Gastrocnemius medialis (tissue), 4 donors: ENCODE measurements at places on chromosomes 5 and 9. TPM values are rescaled to one million over a fixed set of nuclear protein-coding genes. Genes with fewer than 3 reads are reported as not detected.

The ABITRAM gene
- total RNA-seq = 8.2 TPM

The MAMDC4 gene
- total RNA-seq = 2.3 TPM

The CDC25C gene
- total RNA-seq = not detected

The PPP1R2B gene
- total RNA-seq = 0.15 TPM

The GFI1B gene
- total RNA-seq = not detected

- peak; percentile 45 for DNase-seq
Observed at GRCh38 chr9:130701059-130702022, 7.8 kb downstream of the EXOSC2 start.

DNA sequence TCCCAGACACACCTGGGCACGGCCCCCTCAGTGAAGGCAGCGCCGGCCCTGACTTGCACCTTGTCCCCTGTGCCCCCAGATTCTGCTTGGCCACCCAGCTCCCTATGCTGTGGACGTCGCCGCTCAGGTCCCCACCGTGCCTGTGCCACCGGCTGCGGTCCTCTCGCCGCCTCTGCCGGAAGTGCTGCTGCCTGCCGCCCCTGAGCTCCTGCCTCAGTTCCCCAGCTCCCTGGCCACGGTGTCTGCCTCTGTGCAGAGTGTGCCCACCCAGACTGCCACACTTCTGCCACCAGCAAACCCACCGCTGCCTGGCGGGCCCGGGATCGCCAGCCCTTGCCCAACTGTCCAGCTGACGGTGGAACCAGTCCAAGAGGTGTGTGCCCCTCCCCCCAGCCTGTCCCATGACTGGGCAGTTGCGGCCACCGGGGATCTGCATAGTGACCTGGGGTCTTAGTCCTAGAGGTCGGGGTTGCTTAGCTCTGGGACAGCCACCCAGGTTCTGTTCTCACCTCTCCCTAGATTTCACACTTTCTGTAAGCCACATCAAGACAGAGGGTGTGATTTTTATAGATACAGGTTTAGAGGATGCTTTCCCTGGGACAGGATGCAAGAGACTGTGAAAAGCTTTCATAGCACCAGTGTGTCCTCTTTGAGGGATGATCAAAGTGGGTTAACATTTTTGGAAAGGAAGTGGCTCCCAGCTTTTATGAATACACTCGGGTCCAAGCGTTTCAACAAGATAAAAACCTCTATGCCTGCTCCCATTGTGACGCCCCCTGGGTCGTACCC, 78.0 kb downstream of the WNK2 start:
- no peak for DNase-seq

- no peak for DNase-seq
Observed at GRCh38 chr5:82956600-82956999, 120.6 kb downstream of the TMEM167A start.

DNA sequence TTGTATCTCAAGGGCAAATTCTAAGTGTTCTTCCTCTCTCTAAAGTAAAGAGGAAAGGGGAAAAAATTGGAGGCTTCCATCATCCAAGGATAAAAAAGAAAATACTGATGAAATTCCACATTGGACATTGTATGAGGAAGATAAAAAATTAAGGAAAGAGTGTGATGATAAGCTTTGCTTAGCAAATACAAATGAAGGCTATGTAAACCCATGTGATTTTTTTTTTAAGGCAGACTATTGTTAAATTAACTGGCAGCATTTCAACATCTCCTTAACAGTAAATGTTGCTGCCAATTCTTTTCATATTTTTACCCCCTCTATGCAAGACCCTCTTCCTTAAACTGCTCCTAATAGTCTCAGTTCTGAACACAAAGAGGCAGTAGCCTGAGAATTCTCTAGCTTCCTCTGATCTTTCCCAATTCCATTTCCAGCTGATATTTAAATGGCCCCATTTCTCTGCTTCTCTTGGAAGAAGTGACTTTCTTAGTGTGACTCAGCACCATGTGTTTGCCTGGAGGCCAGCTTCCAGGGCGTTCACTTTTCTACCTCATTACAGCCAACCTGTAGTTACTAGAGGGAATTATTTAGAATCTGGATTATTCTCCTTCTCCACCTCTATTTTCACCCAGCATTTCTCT, 159.7 kb downstream of the TLE1 start:
- no peak for DNase-seq

- DNase-seq = no peak
Observed at GRCh38 chr5:41629897-41630296, 119.5 kb upstream of the PLCXD3 start.

GRCh38 chr5:1732238-1732941, 67.2 kb downstream of the MRPL36 start:
- DNase-seq = no peak

DNA sequence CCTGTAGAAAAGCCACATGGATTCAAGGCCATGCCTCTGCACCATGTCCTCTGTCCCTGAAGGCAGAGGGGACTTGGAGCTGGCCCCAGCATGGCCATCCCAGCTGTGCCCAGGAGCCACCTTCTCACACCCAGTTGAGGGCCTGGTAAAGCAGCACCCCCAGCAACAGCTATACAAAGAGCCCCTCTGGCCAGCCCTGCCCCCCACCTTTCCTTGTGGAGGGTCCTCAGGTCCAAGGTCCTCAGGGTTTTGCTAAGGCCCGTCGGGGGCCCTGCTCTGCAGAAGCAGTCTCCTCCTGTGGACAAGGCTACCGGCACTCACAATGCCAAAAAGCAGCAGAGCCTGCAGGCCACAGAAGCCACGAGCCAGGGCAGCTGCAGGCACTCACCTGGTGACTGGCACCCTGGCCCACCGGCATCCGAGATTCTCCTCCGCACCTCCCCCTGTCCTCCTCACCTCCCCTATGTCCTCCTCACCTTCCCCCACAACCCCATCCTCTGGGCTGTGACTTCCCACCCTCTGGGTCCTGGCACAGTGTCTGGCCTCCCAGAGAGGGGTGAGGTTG, 39.9 kb upstream of the LPCAT1 start:
- DNase-seq = no peak

GRCh38 chr9:70533492-70533891, 119.0 kb upstream of the KLF9 start:
- DNase-seq = no peak

DNA sequence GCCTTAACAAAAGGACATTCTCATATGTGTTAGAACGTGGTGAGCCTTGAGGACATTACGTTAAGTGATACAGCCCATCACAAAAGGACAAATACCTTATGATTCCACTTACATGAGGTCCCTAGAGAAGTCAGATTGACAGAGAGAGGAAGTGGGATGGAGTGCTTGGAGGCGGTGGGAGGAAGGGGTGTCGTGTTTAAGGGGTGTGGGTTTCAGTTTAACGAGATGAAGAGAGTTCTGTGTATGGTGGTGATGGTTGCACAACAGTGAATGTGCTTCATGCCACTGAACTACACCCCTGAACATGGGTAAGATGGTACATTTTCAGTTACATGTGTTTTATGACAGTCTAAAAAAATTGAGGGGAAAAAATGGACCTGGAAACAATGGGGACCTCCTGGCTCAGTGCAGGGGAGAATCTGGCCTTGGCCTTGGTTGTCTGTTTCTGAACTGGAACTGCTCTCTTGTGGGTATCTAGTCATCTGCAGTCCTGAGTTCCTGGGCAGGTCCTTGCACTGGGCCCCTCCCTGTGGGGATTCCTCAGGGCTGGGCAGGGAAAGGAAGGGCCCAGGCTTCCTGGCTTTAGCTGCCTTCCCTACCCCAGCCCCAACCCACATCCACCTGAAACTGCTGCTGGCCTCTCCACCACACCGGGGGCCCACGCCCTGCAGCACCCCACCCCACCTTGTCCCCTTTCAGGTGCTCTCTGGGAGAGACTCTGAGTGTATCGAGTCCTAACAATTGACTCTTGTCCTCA, 17.8 kb downstream of the LRRC8A start:
- DNase-seq = no peak

DNA sequence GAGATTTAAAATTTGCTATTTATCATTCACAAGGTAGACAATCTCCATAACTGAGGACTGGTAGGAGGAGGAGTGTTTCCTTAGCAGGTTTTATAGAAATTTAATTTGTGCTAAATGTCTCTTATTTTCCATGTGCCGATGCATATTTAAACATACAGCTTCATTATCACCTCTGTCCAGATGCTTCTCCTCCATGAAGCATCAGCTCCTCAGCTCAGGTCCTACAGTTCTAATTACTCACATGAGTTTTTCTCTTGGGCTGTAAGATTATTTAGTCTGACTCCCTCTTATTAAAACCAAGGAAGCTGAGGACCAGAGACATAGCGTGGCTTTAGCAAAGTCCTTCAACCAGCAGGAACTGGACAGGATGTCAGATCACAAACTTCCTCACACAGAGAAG, 300.2 kb upstream of the PANK3 start:
- no peak for DNase-seq

DNA sequence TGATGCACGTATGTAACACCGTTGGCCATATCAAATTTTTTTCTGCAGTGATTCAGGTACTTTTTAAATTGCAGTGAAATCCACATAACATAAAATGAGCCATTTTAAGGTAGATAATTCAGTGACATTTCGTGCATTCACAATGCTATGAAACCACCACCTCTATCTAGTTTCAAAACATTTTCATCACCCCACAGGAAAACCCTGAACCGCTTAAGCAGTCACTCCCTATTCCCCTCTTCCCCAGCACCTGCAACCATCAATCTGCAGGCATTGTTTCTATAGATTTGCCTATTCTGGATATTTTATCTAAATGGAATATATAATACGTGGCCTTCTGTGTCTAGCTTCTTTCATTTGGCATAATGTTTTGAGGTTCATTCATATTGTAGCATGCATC, 79.2 kb downstream of the BOD1 start:
- DNase-seq = no peak

GRCh38 chr9:113613815-113614413, 150.4 kb downstream of the RGS3 start:
- DNase-seq = no peak

DNA sequence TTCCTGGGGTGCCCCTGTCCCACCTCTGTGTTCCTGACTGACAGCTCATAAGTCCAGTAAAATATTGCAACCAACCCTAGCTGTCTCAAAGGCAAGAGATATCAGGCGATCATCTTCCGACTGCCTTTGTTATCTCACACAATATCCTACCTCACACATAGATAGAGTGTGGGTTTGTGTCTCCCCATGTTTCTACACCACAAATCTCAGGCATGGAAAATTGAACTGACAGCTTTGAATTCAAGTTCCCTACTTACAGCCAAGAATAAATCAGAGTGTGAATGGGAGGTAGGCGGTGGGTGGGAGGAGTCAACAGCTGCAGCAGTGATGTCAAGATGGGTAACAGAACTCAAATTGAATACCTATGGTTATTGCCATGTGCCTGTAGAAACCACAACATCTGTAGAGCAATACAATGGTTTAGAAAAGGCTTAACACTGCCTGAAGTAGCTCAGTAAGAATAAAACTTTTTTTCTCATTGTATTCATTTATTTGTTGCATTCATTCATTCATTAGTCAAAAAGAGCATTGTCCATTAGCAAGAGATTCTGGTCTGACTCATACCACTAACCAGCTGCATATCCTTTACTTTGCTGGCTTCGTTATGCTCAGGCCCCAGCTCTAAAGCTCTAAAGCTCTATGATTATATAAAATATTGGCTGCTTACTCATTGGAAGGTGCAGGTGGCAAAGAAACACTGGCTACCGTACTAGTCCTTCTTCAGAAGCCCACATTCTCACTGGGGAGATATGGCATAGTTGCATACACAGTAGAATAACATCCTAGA, 108.2 kb upstream of the DMAC1 start:
- DNase-seq = no peak

GRCh38 chr5:53962306-53962705, 348.1 kb downstream of the ARL15 start:
- no peak for DNase-seq

DNA sequence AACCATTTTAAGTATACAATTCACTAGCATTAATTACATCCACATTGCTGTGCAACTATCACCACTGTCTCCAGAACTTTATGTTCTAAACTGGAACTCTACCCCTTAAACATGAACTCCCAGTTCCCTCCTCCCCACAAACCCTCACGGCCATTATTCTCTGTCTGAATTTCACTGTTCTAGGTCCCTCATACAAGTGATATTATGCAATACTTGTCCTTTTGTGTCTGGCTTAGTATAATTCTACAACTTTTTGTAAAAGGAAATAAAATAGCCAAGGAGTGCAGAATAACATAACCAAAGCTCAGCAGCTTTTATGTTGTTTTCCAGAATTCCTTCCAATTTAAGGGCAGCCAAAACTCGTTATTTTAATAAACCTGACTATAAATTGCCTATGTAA, 53.2 kb downstream of the NAA35 start:
- no peak for DNase-seq

- DNase-seq = no peak
Observed at GRCh38 chr9:12797037-12797436, 22.2 kb downstream of the LURAP1L start.

DNA sequence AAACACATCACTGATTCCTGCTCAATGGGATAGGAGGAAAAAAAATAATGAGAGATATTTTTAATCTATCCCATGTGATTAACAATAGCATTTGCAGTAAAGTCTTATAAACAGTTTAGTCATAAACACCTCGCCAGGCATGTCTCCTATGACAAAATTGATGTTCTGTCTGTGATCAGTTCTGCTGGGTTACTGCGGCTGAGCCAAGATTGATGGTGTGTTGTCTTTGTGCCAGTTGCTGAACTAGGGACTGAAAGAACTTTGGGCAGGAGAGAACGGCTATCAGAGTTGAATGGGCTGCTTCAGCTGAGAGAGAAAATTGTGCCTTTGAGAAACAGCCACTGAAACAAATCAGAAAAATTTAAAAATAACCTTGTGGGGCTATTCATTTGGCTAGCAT, 37.3 kb upstream of the MAMDC2 start:
- no peak for DNase-seq

GRCh38 chr5:161373345-161373707, 173.2 kb downstream of the GABRB2 start:
- DNase-seq = no peak

DNA sequence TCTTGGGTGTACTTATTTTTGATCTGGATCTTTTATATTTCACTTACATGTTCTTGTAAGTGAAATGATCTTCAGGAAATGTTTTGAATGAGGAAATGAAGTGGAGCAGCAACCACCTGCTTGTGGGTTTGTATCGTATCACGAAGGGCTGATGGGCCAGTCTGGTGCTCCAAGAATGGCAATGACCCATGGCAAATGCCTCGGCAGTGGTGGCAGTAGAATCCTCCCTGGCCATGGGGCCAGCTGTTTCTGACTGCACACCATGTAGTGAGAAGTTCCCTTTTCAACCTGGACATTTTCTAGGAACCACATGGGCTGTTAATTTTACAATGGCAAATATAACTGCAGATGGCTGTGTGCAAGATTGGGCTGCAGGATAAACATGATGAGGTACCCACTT, 29.9 kb downstream of the MAT2B start:
- DNase-seq = no peak

DNA sequence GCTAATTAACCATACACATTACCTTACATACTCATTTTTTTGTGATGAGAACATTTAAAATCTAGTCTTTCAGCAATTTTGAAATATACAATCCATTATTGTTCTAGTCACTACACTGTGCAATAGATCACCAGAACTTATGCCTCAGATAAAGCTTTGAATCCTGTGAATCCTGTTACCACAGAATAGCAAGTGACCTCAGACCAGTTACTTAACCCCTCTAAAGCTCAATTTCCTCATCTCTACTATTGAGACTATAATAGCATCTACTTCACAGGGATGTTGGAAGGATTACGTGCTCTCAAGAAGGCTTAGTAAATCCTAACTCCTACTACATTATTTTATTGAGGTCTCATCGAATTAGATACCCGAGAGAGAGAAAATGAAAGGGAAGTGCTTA, 60.2 kb upstream of the PIP5K1B start:
- DNase-seq = no peak

- no peak for DNase-seq
Observed at GRCh38 chr5:73440262-73440661, 8.3 kb downstream of the FOXD1 start.

GRCh38 chr9:92432350-92432749, 8.1 kb upstream of the OMD start:
- DNase-seq = no peak
